Stimulated activated CD8-positive, alpha-beta memory T cell treated with anti-CD3 and anti-CD28 coated beads, Interleukin-7, amount 100 ng/mL, for 1 hour (primary cell): ENCODE measurements at places on chromosomes 4 and X.

DNA sequence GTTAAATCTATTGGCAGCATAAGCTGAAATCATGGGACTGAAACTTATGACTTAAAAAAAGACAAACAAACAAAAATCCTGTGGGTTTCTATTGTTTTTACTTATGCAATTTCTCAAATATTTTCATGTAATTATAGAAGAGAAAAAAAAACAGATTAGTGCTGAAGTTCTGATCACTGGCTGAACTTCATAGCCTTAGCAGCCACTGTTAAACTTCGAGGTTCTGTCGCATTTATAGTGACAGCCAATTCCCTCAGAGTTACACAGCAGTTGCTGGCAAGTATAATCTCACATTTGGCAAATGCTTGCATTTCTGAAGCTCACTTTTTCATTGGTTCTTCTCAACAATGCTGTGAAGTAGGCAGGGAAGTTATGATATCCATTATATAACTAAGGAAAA lies 748.9 kb upstream of the MAGEB2 start:
- DNase-seq: no peak

GRCh38 chrX:107610667-107611066 lies 17.6 kb upstream of the PRPS1 start:
- no peak for DNase-seq

GRCh38 chrX:126855839-126856524 lies 36.5 kb downstream of the PRR32 start:
- no peak for DNase-seq

DNA sequence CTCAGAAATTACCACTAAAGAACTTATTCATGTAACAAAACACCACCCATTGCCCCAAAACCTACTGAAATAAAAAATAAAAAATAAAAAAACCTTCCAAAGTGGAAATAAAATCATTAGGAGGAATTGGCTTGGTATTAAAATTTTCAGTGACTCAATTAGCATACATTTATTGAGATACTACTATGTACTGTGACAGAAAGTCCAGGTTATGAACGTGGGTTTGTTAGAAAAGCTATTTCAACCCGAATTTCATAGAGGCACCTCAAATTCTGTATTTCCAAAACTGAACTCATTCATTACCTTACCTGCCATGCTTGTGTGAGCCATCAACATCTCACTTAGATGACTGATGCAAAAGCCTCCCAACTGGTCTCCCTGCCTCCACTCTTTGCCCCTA lies 16.8 kb downstream of the KLHL5 start:
- DNase-seq: no peak

GRCh38 chr4:89582756-89583505 lies 254.0 kb downstream of the SNCA start:
- no peak for DNase-seq

DNA sequence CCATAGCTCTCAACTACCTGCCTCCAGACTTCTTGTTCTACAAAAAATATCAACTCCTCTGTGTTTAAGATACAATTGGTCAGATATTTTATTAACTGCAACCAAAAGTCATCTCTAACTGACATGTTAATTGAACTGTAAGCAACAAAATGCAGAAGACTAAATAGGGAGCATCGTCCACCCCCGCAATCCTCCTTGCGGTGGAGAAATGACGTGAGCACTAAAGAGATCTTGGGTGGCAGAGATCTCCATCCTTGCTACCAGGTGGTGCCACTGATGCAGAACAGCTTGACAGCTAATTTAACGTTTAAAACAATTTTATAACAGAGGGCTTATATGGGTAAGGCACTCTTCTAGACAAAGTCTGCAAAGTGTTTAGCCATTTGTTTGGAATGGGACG lies 164.4 kb upstream of the FTHL17 start:
- DNase-seq: no peak

GRCh38 chr4:88836216-88836615 lies 138.6 kb upstream of the NAP1L5 start:
- no peak for DNase-seq

GRCh38 chr4:112181358-112182000 lies 36.2 kb downstream of the FAM241A start:
- no peak for DNase-seq

DNA sequence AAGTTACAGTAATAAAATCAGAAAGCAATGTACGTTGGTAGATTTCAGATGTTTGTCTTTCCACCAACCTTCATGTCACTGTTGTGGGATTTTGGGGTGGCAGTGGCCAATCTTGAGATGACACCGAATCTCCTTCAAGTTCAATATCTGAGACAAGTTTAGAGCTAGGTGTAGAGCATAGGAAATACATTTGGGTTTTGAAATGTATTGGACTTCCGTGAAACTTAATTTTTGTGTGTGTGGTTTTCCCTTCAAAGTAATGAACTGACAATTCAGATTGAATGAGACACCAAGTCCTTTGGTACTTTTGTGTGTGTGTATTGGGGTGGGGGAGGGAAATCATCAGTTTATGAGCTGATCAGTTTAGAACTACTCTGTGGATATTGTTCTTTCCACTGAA lies 1.8 kb downstream of the WDR44 start:
- DNase-seq: no peak

DNA sequence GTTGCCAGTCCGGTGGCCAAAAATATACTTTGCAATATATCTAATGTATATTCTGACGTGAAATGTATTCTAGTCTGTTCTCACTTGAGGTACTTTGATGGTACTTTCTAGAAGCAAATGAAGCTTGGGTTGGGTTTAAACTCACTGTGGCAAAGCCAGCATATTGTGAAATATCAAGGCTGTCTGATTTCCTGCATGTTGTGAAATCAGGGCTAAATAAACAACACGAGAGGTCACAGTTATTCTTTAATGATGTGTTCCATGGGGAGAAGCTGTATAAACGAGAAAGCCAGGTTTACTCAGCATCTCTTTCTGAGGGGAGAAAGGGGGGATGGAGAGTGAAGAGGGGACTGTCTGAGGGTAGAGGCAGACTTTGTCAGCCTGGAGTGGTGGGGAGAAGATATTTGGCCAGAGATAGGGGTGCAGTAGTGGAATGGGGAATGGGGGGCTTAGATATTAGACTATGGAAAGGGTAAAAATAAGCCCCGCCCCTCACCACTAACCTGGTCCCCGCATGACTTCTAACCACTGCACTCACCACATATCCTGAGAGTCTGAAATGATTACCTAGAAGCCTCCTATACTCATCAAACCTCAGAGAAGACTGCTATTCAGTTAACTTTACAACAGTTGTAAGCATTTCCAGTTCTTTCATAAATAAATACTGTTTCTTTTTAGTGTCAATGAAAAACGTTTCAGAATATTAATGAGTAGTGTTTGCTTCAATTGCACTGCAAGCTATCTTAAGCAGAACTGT lies 5.9 kb upstream of the SCARB2 start:
- DNase-seq: no peak
